ENCODE measurements at places on chromosomes 1 and 21.

GRCh38 chr1:197252973-197253372 is 15.1 kb upstream of the CRB1 start:
- no peak for DNase-seq

DNA sequence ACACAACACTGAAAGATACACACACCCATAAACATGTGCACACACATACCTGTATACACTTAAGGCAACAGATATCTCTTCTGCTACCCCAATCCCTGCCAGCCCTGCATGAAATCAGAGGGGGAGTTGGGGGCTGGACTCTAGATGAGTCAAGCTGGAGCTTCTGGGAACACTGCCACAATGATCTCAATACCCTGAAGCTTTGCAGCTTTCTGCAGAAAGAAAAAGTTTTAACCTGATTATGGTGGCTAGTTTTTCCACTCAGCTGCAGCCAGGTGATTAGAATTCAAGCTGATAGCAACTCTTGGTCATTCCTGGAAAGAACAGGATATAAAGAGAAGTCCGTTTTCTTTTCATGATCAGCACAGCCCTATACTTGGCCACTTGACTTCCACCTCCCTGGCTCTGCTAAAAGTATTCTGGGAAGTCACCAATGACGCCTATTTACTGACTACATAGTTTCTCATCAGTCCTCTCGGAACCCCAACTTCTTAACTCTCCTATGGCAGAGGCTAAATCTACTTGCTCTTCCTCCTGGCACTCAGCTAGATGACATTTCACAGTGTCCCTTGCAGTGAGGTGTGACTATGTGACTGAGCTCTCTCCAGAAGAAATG is 20.7 kb upstream of the DNASE2B start:
- peak; percentile 84 for DNase-seq

DNA sequence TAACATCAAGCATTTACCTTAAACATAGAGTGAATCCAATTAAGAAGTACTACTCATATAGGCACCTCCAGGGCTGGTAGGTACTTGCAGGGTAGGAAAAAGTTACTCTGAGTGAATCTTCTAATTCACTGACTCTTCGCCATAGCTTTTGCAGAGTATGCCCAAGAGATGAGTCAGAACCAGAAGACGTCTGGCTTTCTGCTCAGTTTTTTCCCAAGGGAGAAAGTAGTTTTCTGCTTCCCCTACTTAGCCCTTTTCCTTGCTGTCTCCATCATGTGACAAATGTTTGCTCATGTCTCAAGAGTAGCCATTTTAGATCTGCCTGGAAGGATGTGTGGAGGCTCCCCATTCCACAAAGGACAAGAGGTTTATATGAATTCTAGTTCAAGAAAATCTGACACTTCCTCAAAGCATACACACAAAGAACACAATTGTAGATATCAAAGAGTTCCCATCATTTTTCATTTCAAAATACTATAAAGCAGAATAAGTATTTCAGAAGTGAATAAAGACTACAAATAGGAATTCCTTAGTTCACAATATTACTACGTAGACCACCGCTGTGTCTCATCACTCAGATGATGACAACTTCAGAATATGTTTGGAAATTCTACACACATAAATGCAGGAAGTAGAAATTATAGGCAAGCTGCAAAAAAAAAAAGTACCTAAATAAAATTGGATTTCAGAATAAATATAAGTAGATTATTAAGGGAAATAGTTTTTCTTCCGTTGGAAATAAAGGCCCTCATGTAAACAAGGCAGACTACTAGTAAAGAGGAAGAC is 98.5 kb downstream of the ASH1L start:
- no peak for DNase-seq

- DNase-seq, result no peak
Observed at GRCh38 chr1:152902636-152903035, 5.7 kb upstream of the IVL start.

DNA sequence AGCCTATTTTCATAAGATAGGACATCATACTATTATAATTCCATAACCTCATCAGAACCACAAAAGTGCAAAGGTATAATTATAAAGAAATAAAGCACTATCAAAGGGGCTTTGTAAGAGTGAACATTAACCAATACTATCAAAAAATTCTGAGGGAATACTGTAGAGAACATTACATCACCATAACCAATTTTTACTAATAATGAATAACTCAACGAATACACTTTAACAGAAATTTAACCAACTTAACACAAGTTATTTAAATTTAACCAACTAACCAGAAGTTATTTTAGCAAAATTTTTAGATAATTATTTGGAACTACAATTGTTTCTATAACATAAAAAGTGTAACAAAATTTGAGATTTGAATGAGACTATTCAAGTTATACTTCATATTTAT is 34.8 kb downstream of the ZSWIM5 start:
- no peak for DNase-seq

DNA sequence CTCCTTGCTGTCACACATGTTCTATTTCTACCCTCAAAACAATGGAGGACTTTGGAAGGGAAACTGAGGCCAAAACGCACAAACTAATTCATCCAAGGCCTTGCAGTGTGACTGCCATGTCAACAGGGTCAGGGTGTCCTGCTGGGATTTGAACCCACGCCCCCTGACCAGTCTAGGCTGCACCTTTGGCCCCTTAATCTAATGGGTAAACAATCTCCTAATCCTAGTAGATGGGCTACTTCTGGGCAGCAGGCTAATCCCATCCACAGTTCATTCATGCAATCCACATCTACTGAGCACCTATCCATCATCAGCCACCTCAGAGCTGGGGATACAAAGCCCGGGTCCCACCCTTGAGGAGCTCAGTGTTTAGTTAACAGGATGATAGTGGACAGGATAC is 17.0 kb upstream of the LEFTY2 start:
- no peak for DNase-seq

GRCh38 chr1:90334137-90334536 is 339.2 kb downstream of the ZNF326 start:
- no peak for DNase-seq

- DNase-seq, result no peak
Observed at GRCh38 chr1:233005703-233006102, 55.3 kb downstream of the NTPCR start.

GRCh38 chr1:212827831-212828278 is 19.6 kb downstream of the SPATA45 start:
- no peak for DNase-seq

DNA sequence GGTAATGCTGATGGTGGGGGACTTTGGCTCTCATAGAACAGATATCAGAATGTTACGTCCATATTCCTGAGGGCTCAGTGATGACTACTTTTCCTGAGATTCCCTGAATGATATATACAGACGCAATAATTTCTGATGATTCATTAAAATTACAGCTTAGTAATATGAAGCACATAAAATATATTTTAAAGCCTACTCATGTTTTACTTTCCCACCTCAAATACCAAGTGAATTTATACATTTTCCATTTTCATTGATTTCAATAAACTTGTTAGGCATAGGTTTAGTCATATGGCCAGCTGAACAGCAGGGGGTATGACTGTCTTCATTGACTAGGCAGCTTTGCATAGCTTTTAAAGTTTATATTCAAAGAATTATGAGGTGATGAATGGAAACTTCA is 26.2 kb upstream of the PDC start:
- DNase-seq, result no peak

- no peak for DNase-seq
Observed at GRCh38 chr1:196558411-196558810, 49.8 kb downstream of the KCNT2 start.

GRCh38 chr1:71068325-71069240 is 12.3 kb downstream of the ZRANB2 start:
- DNase-seq, result no peak

GRCh38 chr1:159802111-159802510 is at the start of gene FCRL6:
TSS of gene FCRL6 (plus strand) at chr1:159802360. CDS start at chr1:159802425, 65 bp downstream.
- DNase-seq, result no peak

GRCh38 chr1:156177919-156178654 is 15.8 kb upstream of the SLC25A44 start:
- DNase-seq, result no peak

DNA sequence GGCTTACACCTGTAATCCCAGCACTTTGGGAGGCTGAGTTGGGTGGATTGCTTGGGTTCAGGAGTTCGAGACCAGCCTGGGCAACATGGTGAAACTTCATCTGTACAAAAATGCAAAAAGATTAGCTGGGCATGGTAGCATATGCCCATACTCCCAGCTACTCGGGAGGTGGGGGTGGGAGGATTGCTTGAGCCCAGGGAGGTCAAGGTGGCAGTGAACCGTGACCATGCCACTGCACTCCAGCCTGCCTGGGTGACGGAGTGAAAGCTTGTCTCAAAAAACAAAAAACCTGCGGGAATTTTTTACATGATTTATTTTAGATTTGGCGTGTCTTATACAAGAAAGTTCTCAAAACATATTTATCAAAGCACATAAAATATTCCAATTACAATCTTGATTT is 27.8 kb upstream of the MTR start:
- DNase-seq, result no peak

- no peak for DNase-seq
Observed at GRCh38 chr1:147505568-147505967, 35.7 kb upstream of the BCL9 start.

DNA sequence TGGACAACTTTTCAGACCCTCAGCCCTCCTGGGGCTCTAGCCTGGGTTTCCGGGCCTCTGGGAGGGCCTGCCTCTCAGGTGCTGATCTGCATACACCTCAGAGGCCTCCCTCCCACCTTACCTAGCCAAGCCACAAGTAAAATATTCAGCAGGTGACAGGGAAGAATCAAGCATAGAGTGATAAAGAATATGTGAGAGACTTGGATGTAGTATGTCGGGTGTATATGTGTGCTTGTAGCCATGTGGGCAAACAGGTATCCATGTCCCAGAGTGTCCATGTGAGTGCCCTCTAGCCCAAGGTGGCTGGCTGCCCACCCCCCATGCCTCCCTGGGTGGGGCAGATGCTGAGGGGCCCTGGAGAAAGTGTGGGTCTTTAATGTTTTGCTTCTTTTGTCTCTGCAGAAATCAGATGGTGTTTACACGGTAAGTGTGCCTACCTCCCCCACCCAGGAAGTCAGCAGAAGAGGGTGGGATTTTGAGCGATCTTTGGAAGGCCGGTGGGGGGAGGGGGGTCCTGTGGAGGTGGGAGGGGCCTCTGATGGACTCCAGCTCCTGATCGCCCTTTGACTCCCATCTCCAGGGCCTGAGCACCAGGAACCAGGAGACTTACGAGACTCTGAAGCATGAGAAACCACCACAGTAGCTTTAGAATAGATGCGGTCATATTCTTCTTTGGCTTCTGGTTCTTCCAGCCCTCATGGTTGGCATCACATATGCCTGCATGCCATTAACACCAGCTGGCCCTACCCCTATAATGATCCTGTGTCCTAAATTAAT is 3.4 kb downstream of the FCER1G start:
- no peak for DNase-seq

DNA sequence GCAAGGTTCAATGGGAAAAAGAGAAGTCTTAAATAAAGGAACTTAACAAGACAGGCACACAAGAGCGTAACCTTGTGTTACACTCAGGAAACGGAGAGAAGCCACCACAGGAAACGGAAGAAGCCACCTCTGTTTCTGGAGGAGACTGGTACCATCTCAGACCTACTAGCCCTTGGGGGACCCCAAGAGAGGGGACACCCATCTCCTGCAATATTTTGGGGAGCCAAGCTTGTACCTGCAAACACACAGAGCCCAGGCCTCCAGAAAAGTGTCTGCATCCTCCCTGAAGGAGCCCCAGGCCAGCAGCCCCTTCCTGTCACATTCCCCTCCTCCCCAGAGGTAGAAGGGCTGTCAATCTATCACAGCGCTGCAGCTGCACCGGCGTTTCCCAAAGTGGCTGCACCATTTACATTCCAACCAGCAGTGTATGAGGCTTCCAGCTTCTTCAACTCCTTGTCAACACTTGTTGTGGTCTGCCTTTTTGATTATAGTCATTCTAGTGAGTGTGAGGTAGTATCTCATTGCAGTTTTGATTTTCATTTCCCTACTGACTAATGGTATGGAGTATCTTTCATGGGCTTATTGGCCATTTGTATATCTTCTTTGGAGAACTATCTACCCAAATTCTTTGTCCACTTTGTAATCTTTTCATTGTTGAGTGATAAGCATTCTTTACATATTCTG is 23.0 kb upstream of the PADI1 start:
- DNase-seq, result no peak

- DNase-seq, result no peak
Observed at GRCh38 chr1:203581841-203582240, 44.8 kb upstream of the ATP2B4 start.

- no peak for DNase-seq
Observed at GRCh38 chr1:56052041-56052440, 527.3 kb downstream of the PLPP3 start.
